ENCODE measurements at places on chromosomes 7 and 10.

DNA sequence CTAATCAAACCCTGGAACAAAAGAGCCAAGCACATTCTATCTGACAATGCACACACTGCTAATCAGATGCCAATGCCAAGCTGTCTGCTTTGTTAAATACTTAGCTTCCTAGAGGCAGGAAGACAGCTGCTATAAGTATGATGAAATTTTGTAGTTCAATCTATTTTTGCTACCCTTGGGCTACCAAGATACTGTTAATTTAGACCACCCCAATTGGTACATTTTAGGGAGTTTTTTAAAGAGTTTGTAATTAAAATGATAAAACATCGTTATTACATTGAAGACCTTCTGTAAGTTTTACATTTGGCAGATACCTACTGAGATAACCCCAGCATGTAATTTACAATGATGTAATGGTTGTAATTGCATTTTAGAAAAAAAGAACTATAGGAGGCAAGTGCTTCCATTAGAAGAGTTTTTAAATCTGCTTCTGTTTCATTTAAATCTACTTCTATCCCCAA lies 268.5 kb downstream of the ADK start:
- DNase-seq, result no peak

DNA sequence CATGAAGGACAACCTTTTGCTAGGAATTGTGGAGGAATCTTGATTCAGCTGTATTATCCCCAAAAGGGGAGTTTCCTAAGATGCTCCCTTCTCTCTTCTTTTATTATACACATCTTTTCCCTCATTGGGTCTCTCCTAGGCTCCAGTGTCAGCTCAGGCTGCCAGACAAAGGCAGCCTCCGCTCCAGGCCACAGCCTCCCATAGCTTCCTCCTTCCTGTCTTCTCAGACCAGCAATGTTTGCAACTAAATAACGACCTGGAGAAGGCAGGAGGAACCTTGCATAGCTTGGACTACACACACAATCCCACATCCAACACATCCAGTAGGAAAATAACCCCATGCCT lies 12.3 kb downstream of the SFXN3 start:
- DNase-seq, result no peak

DNA sequence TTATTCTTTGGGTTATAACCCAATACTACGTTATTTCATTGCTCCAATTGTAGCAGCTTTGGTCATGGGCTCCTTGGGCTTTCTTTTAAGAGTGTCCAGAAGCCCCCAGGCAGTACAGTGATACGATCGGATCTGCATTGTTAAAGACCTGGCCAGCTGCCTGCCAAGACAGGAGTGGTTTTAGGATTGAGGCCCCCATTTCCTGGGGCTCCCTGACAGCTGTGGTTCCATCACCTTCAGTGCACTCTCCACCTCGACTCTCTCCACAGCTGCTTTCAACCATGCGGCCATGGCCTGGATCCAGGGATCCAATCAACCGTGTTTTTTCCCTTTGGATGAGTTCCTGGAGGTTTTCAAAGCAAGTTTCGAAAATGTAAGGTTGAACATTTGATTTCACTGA lies 123.4 kb upstream of the BTBD16 start:
- no peak for DNase-seq

GRCh38 chr10:99431190-99431760 lies 851 bp upstream of the GOT1 start:
- no peak for DNase-seq

- no peak for DNase-seq
These were observed 268.0 kb downstream of the HTR7 start for GRCh38 chr10:90589825-90590224.

DNA sequence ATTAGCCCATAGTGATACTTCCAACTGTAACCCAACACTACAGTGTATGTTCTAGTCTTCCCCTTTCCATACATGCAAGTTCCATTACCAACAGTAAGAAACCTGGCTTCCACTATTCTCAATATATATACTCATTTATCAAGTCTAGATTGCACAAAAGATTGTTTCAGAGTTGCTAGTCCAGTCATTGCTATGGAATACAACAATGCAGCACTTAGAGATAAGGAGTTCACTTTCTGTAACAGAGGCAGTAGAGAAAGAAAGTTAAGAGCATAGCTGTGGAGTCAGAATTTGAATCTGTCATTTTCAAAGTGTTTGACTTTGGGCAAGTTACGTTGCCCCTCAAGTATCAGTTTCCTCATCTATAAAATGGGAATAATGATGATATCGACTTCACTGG lies 90.1 kb downstream of the RTKN2 start:
- no peak for DNase-seq

- DNase-seq, result no peak
These were observed 28.0 kb downstream of the SIRT1 start for GRCh38 chr10:67912331-67912946.

DNA sequence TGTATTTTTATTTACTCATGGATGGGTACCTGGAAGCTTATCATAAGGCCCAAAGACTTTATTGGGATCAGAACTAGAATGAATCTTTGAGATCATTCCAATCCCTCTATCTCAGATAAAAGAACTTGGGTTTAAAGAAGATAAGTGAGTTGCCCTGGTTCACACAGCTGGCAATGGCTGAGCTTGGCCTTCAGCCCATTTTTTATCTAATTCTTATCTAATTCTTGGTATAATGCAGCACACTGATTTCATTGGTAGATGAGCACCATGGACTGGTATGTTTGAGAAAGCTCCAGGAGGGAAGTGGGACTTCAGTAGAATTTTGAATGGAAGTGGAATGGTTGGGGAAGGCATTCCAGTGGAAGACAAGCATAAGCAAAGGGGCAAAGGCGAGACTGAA lies 558.9 kb downstream of the REEP3 start:
- no peak for DNase-seq

DNA sequence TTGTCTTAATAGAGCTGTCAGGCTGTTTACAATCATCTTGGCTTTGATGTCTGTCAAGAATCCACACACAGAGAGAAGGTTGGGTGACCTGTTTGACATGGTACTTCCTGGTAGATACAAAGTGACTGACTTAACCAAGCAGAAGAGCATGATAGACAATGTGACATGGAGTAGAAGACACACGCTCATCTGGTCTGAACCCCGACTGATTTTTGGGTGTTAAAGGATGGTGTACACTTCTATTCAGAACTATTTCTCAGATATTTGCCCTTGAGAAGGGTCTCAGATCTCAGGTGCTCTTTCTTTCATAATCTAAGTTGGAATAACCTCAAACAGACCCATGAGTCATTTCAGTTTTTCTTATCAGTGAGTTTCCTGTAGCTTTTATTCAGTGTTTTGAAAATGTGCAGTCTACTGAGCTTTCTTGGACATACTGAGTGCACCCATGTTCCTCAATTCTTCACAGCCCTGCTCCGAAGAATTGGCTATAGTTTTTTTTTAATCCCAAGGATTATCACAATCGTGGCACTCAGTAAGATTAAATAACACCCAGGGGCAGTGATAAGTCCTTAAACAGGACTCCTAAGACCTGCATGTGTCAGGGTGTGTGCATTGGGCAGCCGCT lies 46.4 kb upstream of the NXPH1 start:
- no peak for DNase-seq

DNA sequence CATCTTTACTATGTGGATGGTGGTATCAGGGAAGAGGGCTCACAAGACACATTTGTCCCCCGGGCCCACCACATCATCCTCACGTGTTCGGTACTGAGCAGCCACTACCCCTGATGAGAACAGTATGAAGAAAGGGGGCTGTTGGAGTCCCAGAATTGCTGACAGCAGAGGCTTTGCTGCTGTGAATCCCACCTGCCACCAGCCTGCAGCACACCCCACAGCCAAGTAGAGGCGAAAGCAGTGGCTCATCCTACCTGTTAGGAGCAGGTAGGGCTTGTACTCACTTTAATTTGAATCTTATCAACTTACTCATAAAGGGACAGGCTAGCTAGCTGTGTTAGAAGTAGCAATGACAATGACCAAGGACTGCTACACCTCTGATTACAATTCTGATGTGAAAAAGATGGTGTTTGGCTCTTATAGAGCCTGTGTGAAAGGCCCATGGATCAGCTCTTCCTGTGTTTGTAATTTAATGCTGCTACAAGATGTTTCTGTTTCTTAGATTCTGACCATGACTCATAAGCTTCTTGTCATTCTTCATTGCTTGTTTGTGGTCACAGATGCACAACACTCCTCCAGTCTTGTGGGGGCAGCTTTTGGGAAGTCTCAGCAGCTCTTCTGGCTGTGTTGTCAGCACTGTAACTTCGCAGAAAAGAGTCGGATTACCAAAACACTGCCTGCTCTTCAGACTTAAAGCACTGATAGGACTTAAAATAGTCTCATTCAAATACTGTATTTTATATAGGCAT lies 9.1 kb upstream of the CSGALNACT2 start:
- no peak for DNase-seq

GRCh38 chr10:43027331-43027955 lies 49.4 kb upstream of the RET start:
- no peak for DNase-seq

- DNase-seq, result no peak
These were observed 349.8 kb downstream of the NXPH1 start for GRCh38 chr7:8783229-8783628.

DNA sequence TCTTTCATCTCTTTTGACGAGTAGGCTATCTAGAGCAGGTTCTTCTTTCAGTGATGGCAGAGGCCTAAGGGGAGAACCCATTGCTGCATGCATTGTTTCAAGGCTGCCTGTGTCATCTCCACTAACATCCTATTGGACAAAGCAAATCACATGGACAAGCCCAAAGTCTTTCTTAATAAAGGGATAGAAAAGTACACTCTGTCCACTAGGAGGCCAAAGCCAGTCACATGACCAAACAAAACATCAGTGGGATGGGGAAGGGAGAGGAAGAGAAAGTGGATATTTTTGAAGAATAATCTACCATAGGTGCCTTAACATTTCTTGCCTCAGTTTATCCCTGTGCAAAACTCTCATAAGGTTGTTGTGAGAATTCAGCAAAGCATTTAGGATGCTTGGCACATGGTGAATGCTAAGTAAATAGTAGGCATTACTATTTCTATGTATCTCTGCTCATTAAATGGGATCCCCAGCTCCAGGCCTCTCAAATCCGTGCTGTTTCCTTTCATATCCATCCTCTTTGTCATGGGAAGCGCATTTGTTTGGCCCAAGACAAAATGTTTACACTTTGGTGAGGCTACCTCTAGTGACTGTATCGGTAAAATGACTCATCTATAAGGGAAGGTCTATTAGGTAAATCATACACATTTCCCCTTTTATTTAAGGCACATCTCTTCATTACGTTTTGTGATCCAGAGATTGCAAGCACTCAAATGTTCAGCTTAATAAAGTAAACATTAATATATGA lies 16.7 kb upstream of the CADPS2 start:
- DNase-seq, result no peak

DNA sequence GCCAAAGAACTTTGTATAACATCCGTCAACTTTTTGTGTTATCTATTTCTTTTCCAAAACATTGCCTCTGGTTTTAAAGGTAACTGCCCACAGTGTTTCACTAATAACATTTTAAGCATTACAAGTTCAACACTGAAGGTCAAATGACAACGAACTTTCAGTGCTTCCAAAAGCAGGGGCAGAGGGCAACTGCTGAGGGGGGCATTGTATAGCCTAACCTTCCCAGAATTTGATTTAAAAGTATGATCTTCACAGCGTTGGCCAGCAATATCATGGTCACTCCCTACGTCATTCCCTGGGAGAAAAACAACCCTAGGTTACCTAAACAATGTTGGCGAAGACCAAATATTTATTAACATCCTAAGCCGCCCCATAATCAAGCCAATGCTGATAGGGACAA lies 2.5 kb upstream of the GOT1 start:
- no peak for DNase-seq

DNA sequence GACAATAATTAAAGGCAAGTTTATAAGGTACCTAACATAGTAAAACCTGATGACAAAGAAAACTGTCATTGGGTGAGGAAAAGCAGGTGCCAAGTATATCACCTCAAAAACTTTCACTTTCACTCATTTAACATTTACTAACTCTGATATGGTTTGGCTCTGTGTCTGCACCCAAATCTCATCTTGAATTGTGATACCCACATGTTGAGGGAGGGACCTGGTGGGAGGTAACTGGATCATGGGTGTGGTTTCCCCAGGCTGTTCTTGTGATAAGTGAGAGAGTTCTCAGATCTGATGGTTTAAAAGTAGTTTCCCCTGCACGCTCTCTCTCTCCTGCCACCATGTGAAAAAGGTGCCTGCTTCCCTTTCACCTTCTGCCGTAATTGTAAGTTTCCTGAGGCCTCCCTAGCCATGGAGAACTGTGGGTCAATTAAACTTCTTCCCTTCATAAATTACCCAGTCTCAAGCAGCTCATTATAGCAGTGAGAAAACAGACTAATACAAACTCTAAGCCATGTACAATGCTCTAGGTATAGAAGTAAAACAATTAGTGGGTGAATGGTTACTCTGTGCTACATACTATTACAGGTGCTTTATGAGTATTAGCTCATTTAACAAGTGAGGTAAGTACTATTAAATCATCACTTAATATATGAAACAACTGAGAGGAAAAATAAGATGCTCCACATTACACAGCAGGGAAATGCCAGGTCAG lies 199.0 kb downstream of the CHCHD3 start:
- no peak for DNase-seq

GRCh38 chr10:3224241-3224640 lies 51.7 kb upstream of the PITRM1 start:
- DNase-seq, result no peak

DNA sequence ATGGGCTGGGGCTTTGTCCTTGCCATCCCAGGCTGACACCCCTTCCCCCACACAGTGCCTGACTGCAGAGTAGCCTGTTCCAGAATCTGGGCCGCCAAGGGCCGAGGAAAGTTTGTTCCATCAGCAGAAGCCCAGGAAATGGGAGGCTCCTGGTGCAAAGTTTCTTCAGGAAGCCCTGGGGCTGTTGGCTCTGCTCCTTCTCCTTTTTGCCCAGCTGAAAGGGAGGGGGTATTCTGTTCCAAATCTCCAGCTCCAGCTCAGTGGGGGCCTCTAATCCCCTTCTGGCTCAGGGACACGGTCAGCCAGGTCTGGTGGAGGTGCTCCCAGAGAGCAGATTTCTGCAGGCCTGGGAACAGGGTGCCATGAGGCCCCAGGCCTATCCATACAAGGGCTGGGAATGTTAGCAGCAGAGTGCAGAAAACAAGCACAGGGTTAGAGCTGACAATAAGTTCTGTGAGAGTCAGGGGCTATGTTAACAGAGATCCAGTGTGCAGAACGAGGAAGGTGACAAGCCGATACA lies 399.5 kb downstream of the RPS24 start:
- no peak for DNase-seq

- DNase-seq, result no peak
These were observed 274.2 kb downstream of the ELMO1 start for GRCh38 chr7:37174460-37174859.

- no peak for DNase-seq
These were observed 49.0 kb downstream of the PIK3CG start for GRCh38 chr7:106914018-106914607.

- no peak for DNase-seq
These were observed 217.2 kb downstream of the ANK3 start for GRCh38 chr10:60172363-60172990.

GRCh38 chr7:45500257-45500656 lies 73.9 kb upstream of the ADCY1 start:
- no peak for DNase-seq

- peak; percentile 17 for DNase-seq
These were observed 126.4 kb upstream of the ZNF746 start for GRCh38 chr7:149624006-149624405.

All from stimulated activated CD8-positive, alpha-beta memory T cell treated with anti-CD3 and anti-CD28 coated beads, Interleukin-7, amount 100 ng/mL, for 1 hour (primary cell).